A172 (cell line): ENCODE measurements at places on chromosomes 2 and 18.

GRCh38 chr2:112803691-112804521, 19.6 kb upstream of the IL1A start:
- DNase-seq, result peak; percentile 42

- no peak for DNase-seq
These were observed 1804.9 kb upstream of the LRRTM1 start for GRCh38 chr2:82109418-82109817.

- no peak for DNase-seq
These were observed 641.1 kb downstream of the TMEM182 start for GRCh38 chr2:103402944-103403343.

GRCh38 chr2:182821182-182821581, 45.3 kb downstream of the FRZB start:
- DNase-seq, result peak; percentile 23

- peak; percentile 45 for DNase-seq
These were observed 302.9 kb downstream of the LRRTM1 start for GRCh38 chr2:80001701-80002101.

DNA sequence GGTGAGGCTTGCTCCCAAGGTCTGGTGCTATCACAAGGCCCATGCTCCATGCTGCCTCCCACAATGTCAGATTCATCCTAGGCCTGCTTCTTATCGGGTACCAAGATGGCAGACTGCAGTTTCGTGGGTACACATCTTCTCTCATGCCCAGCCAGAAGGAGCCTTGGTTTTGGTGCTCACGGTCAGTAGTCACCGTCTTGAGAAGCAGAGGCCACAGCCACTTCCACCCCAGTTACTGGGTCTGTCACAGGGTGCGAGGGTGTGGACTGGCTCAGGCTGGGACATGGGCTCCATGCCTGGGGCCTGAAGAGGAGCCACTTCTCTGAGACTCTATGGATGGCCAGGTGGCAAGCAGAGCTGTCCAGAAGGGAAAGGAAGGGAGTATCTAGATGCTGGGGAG, 178.8 kb upstream of the HS6ST1 start:
- no peak for DNase-seq

- DNase-seq, result no peak
These were observed 69.5 kb upstream of the GATA6 start for GRCh38 chr18:22099925-22100324.

DNA sequence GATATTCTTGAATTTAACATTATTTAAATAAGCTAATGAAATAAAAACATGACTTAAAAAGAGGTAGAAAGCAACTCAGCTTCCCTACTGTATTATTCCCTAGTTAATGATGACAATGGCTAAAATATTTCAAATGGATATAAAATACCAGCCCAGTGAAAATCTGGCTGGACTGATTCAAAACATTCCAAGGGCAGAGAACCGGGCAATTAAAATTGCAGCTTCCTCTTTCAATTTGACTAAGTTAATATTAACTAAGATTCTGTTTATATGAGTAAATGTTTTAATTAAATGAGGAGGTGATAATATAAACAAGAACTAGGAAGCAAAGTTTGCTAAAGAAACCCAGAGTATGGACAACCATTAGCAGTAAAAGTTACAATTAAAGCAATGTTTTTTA, 65.6 kb downstream of the RAPH1 start:
- no peak for DNase-seq

GRCh38 chr2:195199864-195200263, 457.2 kb upstream of the SLC39A10 start:
- no peak for DNase-seq

- no peak for DNase-seq
These were observed 1.1 kb downstream of the KANSL1L start for GRCh38 chr2:210170196-210170445.

DNA sequence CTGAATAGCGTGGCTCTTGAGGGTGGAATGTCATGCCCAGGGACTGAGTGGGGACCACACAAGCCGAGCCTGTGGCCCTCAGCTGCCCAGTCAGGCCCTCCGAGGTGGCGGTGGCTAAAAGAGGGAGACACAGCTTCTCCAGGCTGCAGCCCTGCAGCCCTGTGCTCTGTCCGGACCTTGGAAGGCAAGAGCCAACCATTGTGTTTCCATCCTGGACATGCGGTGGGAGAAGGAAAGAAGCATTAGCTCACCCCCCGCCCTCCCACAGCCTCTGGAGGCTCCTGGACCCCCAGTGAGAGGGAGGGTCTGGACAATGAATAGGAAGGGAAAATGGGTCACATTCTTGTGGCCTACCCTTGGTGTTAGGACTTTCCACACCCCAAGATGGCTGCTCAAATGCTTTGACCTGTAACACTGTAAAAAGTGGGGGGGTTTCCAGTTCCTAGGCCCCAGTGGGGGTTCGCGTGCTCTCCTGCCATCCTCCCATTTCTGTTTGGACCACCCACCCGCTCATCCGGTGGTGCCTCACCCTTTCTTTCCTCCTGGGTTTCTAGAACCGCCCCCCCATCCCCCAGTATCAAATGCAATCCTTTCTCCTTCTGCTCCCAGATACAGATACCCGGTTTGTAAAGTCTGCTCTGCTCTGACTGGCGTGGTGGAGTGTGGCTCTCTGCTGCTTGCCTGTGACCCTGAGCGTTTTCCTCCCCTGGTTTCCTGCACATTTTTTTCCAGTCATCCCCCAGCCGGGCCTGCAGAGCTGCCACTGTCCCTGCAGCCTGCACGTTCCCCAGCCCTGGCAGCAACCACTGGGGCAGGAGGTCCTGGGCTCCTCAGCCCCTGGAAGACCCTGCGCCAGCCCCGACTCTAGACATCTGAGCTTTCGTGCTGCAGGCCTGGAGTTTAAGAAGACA, 36.3 kb upstream of the SMAD7 start:
- no peak for DNase-seq

DNA sequence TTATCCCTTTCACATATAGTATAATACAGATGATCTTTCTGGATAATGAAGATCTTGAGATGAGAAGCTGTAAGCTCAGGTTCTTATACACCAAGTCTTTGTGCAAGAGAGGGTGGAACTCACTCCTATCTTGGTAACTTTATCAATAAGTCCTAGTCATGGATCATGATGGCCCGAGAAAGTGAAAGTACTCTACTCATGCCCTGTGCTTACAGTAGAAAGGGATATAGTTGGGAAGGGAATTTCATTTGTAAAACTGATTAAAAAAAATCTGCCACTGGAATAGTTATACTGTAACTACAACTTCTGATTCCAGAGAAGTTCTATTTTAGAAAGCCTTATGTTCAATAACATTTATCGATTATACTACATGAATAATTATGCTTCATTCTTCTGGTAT, 51.8 kb downstream of the MYO3B start:
- no peak for DNase-seq
